ENCODE measurements at places on chromosomes 6 and 20.

DNA sequence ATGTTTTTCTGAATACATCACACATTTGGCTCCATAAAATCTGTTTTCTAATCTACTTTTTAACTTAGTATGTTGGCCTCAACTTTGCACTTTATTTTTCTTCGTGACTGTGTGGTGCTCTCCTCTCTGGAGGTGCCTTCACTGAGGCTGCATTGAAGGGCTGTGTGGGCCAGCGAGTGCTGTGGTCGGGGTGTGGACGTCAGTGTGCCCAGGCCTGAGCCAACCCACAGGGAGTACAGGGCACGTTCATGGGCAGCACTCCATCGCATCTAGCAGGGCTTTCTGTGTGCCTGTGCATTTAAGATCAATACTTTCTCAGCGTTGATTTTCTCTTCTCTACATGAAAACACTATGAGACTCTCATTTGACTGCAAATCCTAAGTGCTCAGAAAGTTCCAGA is 37.8 kb downstream of the DACT2 start:
- DNase-seq, result no peak

- DNase-seq, result no peak
Observed at GRCh38 chr6:29524444-29525310, 34.9 kb downstream of the UBD start.

DNA sequence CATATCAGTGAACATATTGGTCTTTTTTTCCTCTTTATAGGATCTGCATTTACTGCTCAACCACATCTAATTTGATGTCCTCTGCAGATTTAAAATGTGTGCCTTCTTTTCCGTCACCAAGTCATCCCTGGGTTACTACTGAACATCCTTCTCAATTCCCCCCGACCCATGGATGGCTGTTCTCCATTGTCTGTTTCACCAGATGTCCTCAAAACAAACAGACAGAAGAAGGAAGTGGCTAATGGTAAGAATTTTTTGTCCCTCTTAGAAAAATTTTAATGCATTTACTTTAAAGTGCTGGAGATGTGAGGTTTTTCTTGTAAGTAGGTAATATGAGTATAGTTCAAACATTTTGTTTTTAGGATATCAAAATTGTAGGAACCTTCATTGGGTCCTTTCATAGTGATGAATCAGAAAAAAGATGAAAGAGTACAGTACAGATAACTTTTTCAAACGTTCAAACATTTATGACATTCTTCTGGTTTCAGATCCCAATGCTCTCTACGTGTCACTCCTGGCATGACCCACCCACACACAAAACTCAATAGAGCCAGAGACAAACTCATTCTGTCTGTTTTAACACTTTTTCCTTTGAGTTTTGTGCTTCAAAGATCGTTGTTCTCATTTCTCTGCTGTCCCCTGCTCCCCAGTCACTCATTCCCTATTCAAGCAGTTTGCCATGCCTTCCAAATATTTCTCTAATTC is 276.4 kb downstream of the PRL start:
- DNase-seq, result no peak

DNA sequence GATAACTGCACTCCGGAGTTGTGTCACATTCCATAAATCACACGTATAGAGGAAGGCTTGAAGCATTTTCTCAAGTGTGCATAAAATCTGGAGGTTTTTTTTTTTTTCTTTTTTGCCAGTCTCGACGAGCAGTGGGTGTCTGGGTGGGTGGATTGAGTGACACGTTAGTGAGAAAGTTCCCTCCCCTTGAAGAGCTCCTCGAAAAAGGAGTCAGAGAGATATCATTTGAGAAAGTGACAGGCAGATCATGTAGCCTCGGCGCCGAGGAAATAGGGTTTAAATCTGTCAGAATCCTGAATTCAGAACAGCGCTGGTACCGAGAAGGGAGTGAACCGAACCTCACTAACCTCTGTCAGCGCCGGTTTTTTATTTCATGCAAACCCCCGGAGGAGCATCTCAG is 269.5 kb upstream of the ARID1B start:
- DNase-seq, result no peak

DNA sequence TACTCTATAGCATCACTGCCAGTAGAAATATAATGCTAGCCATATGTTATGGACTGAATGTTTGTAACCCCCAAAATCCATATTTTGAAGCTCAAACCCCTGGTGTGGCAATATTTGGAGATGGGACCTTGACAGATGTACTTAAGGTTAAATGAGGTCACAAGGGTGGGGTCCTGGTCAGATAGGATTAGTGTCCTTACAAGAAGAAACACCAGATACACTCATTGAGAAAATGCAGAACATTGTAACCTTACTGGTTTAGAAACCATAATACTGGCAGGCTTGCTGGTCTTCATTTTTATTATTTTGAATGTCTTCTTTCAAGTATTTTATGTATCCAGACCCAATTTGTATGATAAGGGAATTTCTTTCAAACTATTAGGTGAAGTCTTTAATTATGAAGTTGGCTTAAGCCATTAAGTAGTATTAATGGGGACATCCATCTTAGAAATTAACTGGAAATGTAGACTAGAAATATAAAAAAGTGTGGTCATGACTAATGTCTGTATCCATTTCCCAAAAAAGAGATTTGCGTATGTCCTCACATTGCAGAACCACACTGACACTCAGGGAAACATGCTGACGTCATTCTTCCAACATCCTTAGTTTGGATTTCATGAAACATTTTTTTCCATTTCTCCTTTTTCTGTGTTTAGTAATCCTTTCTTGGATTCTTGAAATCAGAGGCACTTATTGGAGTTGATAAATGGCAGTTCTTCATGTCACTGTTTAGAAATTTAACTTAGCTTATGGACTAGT is 32.4 kb downstream of the SLC16A10 start:
- DNase-seq, result no peak

DNA sequence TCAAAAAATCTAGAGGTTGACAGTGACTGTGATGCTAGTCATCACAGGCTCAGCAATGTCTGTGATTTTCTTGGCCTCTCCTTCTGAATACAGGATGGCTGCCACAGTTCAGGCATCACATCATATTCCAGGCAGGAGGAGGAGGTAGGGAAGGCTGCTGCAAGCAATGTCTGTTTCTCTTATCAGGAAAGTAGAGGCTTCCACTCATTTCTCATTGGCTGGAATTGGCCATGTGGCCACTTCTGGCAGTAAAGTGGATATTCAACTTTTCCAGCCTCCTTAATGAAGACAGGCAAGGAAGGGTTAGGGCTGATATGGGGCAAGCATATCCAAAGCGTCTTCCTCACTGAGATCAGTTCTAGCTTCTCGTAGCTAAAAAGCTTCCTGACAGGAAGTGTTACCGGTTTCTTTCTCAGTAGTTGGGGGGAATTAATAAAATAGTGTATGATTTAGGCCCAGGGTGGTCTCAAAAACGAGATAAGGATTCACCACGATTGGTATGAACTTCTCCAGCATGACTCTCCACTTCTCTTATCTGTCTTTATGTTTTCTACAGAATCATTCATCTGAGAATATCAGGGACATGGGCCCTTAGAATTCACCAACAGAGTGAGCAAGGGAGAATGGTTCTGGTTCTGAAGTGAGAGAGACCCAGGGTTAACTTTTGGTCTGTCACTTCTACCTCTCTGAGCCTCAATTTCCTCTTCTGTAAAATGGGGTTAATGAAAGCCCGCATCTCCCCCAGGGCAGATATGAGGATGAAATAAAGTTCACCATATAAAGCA is 32.7 kb upstream of the PSMF1 start:
- no peak for DNase-seq

- DNase-seq, result no peak
Observed at GRCh38 chr6:132971676-132972075, 157.3 kb downstream of the RPS12 start.

GRCh38 chr6:40804905-40805304 is 217.7 kb upstream of the LRFN2 start:
- no peak for DNase-seq

GRCh38 chr6:148760568-148761526 is 14.0 kb downstream of the UST start:
- DNase-seq, result peak; percentile 98

GRCh38 chr20:3239026-3239866 is at the start of gene SLC4A11:
SLC4A11 (minus strand) TSS chr20:3239190; CDS start chr20:3239137, 53 bp downstream.
- peak; percentile 62 for DNase-seq

GRCh38 chr6:144360401-144360800 is 75.3 kb downstream of the UTRN start:
- no peak for DNase-seq

DNA sequence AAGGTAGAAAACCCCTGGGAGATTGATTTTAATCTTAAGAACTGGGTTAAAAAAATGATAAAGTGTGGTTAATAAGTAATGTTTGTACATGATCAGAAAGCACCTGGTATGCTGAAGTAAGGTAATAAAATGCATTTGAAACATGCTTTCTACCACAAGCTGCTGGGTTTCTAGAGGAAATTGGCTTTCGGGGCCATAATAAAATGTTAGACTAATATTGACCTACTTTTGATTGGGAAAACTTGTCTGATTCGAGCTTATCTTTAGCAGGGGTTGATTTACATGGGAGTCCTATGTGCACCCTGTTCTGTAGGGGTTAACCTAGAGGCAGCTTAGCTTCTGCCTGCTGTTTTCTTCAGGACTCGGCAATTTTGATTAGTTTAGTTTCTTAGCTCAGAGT is 50.5 kb downstream of the CRYBG1 start:
- no peak for DNase-seq

DNA sequence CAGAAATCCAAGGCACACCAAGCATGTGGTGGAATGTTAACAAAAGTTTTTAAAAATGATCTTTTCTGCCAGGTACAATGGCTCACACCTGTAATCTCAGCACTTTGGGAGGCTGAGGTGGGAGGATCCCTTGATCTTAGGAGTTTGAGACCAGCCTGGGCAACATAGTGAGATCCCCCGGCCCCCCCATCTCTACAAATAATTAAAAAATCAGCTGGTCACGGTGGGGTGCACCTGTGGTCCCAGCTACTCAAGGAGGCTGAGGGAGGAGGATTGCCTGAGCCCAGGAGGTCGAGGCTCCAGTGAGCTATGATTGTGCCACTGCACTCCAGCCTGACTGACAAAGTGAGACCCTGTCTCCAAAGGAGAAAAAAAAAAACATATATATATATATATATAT is 8.0 kb downstream of the RIPK1 start:
- DNase-seq, result no peak

GRCh38 chr6:8017705-8018104 is 46.5 kb downstream of the BLOC1S5 start:
- DNase-seq, result no peak

DNA sequence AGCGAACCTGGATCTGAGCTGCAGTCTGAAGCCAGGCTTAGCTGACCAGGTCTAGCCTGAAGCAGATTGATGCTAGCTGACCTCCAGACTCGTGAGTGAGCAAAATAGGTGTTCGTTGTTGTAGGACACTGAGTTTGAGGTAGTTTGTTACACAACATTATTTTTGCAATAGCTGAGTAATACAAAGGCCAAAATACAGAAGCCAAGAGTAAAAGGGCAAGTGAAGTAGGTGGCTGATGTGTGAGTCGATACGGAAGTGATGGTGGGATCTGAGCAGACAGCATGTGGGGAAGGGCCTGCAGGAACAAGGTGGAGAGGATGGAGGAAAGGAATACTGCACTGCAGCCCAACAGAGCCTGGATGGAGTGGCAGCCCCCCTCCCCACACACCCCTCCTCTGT is 8.5 kb upstream of the SPATS1 start:
- no peak for DNase-seq

- no peak for DNase-seq
Observed at GRCh38 chr6:30689022-30689865, 1.5 kb downstream of the NRM start.

DNA sequence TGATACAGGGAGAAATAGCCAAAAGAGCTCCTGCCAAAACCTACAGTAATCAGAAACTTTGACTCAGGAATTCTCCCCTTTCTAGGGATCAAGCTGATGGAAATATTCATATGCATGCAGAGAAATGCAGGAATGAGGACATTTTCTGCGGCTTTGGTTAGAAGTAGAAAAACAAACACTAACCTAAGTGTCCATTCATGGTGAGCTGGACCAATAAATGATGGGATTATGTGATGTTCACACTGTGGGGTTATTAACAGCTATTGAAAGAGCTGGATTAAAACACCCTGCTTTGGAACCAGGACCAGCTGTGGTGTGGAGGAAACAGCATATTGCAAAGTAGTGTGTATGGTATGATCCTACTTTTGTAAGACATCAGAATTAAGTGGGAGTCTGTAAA is 143.1 kb downstream of the SYCP2 start:
- no peak for DNase-seq

- DNase-seq, result no peak
Observed at GRCh38 chr20:52331655-52332054, 140.1 kb upstream of the ZFP64 start.

- no peak for DNase-seq
Observed at GRCh38 chr20:6180531-6180930, 57.7 kb upstream of the FERMT1 start.
